ENCODE measurements at places on chromosomes 13 and 19.

GRCh38 chr13:46817095-46817494, 20.1 kb upstream of the ESD start:
- DNase-seq: no peak

DNA sequence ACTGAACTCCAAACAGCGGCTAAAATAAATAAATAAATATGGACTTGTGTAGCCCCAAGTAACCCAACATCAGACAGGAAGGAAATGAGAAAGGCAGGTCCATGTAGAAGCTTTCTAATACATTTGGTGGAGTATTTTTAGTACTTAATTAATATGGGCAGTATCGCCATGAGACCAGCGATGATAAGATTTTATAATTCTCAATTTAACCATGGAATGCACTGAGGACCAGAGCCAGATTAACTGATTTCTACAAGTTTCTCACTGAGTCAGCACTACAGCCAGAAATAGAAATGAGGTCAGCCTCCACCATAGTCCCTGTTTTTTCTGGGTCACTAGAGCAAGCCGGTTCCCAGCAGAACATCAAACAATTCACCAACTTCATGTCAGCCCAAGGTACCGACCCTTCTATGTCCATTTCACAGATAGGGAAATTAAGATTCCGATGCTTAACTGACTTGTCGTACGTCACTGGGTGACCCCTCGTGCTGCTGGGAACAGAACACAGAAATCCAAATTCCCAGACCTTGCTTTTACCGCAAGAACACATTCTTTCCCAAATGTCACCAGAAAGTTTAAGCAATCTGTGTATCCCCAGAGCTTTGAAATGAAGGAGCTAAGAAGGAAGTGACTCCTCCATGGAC, 90.4 kb downstream of the COL4A1 start:
- DNase-seq: no peak

DNA sequence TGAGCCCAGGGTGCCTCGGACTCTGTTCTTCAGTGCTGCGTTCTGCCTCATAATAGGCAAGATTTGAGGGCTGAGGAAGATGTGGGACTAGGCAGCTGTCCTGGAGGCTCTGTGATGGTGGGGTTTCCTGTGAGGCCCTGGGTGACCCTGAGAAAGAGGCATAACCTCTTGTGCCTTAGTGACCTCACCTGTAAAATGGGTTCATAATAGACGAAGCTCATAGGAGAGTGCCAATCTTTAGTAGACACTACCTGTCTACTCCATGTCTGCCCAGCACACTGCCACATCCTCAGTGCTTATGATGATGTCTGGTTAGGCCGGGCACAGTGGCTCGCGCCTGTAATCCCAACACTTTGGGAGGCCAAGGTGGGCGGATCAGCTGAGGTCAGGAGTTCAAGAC, 23.4 kb downstream of the RRAS start:
- no peak for DNase-seq

- no peak for DNase-seq
Observed at GRCh38 chr19:13935765-13936510, 2.3 kb downstream of the PODNL1 start.

GRCh38 chr13:40259899-40260298, 406.5 kb downstream of the FOXO1 start:
- DNase-seq: no peak

GRCh38 chr13:99296398-99296797, 10.8 kb downstream of the GPR183 start:
- no peak for DNase-seq

DNA sequence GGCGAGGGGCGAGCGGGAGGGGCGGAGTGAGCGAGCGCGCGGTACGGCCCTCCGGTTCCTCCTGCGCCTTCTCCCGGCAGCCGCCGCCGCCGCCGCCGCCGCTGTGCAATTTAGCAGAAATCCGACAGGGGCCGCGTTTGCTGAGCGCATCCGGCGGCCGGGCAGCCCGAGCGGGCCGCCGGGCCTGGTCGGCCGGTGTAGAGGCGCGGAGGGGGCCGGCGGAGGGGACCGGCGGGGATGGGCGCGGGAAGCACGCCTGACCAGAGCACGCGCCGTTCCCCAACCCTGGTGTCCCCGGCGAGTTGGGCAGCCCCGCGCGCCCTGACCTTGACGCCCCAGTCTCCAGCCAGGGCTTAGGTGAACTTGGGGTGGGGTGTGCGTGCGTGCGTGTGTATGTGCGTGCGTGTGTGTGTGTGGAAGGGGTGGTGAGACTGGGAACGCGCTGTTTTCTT, 144.5 kb upstream of the ZNF536 start:
- DNase-seq: no peak

DNA sequence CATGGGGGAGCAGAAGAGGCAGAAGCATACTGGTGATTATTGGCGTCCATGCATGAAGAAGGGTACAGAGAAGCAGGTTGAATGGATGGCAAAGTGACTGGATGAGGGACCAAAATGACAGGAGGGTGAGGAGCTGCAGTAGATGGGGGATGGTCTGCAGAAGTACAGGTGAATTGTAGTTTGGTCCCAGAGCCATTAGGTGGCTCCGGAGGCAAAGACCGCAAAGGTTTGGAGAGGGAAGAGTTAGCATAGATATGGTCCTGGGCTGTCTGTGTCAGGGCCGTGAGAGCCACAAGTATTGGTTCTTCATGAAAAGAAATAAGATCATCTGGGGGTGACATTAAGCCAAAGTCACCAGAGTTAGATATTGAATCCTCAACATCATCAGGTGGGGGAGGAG, 59.0 kb upstream of the ZNF726 start:
- no peak for DNase-seq

DNA sequence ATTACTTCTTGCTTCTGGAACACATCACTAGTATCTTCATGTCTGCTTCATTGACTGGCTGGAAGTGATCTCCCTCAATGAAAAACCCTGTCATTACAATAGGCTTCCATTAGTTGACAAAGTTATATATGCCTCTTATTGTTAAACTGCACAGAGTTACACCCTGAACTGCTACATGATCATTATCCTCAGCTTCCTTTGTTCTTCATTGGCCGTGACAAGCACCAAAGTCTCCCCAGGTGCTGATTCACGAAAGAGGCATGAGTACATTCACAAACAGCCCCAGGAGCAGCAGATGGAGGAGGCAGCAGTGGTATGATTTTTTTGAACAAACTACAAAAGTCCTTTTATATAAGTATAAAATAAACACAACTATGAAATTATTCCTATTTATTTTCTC, 51.4 kb downstream of the VWA8 start:
- no peak for DNase-seq

DNA sequence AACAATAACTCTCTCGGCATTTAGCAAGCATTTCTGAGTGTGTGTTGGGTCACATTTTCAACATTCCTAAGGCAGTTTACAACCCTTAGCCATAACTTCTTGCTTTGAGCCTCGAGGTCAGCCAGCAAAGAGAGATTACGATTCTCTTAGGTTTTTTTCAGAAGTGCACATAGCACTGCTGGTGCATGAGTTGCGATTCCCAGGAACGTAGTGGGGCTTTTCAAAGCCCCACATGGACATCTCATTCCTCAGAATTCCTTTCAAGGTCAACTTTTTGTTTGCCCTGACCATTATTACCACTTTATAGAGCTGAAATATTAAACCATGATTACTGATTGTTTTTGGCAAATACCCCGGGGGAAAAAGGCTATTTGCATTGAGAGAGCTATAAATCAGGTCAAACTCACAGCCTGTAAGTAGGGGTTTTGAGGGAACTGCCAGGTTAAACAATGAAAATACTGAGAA, 705.3 kb downstream of the GPC5 start:
- DNase-seq: no peak

DNA sequence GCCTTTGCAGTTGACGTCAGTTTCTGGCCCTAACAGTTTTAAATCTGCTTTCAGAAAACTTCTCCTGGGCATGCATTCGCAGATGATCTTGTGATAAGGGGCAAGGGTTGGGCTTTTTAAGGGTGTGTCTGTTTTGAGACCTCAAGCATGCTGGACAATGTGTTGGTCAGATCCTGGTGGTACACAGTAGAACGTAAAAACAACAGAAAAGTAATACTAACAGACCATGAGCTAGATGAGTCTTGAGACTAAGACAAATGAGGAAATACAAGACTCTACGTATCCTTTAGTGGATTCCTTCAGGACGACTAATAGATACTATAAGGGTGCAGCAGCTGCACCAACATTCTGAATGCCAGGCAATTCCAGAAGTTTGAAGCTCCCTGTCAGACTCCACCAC, 237.6 kb downstream of the DNAJC15 start:
- DNase-seq: no peak

- DNase-seq: no peak
Observed at GRCh38 chr19:10518444-10519361, 1.5 kb upstream of the S1PR5 start.

DNA sequence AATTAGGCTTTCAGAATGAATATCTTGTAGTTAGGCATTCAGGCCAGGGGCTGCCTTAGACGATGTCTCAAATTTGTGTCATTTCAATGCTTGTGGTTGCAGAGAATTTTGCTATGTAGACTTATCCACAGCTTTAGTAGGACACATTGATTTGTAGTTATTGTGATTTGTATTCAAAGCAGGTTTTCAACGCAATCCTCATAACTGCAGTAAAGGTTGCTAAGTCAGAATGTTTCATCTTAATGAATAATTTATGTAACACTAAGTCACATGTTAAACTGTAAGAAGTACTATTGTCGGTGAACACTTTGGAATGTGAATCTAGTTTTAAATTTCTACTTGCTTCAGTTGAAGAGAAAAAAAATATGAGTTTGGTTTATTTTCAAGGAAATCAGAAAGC, 1117.2 kb upstream of the SPRY2 start:
- no peak for DNase-seq

GRCh38 chr13:80276371-80277289, 64.3 kb downstream of the SPRY2 start:
- DNase-seq: no peak

DNA sequence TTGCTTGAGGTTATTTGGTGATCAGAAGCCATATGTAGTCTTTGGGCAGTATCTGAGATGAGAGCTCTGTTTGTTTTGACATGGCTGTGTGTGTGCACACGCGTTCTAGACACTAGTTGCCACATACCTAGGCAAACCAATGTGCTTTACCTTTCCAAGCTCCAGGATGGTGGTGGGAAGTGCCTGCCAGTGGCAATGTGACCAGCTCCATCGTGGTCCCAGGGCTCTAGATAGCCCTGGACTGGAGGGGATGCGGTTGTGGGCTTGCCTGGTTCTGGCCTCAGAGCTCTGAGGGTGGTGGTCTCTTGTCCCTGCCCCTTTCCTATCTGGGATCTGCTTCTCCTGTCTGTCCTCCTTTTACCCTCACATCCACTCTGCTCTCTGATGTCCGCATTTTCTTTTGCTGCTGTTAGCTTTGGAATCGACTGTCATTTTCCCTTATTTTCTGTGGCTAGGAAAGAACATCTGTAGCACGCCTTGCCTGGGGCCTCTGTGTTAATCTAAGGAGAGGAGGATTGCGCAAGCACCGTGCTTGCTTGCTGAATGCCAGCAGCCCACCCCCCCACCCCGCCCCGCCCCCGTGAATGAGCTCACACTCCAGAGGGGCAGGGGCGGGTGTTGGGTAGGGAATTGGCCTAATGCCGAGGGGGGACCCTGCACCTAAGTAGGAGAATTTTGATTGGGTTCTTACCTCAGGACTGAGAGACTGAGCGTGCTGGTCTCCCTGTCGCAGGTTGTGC, 89.5 kb downstream of the ARHGEF7 start:
- DNase-seq: no peak

- DNase-seq: no peak
Observed at GRCh38 chr19:2987797-2988196, 10.4 kb downstream of the TLE6 start.

GRCh38 chr13:31214435-31214834, 14.7 kb downstream of the B3GLCT start:
- no peak for DNase-seq

- DNase-seq: peak; percentile 66
Observed at GRCh38 chr19:12965017-12965811, 4.2 kb upstream of the DAND5 start.

DNA sequence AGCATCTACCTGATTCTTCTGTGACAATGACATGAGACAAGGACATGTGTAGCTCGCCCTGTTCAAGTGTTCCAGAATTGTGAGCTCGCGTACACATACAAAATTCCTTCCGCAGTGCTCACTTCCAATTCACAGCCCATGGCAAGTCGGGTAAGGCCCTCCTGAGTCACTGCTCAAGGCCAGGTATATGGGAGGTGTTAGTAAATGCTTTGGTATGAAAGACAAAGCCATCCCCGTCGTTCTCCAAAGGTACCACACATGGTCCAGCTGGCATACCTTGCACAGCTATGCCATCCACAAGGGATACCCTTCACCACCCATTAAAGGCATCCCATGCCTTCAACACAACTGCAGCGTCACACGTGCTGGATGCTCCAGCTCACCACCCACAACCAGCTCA, 4.4 kb upstream of the ELL start:
- DNase-seq: no peak

DNA sequence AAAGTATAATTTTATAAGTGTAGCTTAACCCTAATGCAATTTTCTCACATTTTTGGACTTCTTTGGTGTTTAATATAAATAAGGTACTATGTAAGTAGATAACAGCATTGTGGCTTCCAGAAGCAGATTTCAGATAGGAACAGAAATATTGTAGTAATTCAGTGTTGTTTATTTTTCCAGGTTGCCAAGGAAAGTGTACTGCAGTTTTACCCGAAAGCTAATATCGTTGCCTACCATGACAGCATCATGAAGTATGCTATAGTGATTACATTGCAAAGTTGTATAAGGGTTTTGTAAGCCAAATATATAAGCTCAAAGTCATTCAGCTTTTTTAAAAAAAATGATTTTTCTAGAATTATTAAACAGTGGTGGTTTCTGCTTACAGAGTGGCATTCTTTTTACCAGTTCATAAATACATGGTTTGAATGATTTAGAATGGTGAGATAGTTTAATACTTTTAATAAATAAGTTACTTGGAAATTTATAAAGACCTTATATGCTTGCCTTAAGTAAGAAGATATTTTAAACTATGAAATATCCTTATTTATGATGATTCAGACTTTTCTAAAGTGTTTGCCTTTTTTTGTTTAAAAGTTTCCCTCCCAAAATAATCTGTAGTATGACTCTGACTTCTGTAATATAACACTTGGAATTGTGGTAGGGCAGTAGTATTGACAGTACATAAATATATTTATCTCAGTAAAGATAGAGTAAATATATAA, 3.7 kb downstream of the UBA2 start:
- DNase-seq: no peak

DNA sequence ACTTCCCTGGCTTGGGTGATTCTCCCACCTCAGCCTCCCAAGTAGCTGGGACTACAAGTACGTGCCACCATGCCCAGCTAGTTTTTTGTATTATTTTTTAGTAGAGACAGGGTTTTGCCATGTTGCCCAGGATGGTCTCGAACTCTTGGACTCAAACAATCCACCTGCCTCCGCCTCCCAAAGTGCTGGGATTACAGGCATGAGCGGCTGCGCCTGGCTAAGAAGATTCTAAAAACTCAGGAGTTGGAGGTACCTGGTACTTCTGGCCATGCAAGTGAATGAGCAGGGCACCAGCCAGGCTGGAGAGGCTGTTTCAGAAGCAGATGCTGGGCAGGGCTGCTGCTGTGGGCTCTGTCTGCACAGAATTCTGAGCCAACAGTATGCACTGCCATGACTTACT, 6.1 kb downstream of the MZF1 start:
- peak; percentile 11 for DNase-seq

DNA sequence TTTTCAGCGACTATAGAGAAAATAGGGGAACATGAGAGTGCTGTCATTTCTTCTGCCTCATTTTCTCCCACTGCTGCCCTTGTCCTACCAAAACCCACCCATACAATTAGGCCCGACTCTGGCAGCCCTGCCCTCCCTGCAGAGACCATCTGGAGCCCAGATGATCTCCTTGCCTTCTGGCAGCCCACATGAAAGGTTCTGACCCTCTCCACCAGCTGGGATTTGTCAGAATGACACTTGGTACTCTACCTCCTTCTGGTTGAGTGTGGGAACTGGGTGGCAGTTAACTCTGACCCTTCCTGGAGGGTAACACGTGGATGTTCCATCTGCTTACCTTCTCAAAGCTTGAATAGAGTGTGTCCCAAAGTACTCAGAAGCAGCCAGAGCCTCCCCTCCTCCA, 21.0 kb upstream of the SIAH3 start:
- no peak for DNase-seq
